Astrocyte (in vitro differentiated cells and primary cell): ENCODE measurements at places on chromosomes 6 and 20.

DNA sequence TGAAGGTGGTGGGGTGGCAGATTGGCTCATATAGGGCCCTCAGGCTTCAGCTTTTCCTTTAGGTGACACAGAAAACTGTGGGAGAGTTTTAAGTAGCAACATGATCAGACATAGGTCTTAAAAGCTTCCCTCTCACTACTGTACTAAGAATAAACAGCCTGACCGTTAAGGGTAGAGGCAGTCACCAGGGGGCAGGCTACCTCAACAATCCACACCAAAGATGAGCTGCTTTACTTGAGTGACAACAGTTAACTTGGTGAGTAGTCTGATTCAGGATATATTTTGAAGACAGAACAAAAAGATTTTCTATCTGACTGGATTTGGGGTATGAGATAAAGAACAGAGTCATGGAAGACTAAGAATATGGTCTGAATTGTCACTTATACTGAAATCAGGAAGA is 193.1 kb upstream of the SHLD1 start:
- peak; percentile 18 for DNase-seq

- DNase-seq = peak; percentile 89
Measured at GRCh38 chr6:13395272-13396237, 67.2 kb upstream of the TBC1D7 start.

GRCh38 chr6:23327621-23328020 is 758.3 kb downstream of the HDGFL1 start:
- DNase-seq = no peak

GRCh38 chr6:53673162-53673727 is 7.7 kb upstream of the KLHL31 start:
- peak; percentile 69 for DNase-seq

GRCh38 chr20:24989162-24989561 is 3.4 kb downstream of the APMAP start:
- DNase-seq = no peak

- DNase-seq = no peak
Measured at GRCh38 chr6:25122622-25123237, 156.4 kb upstream of the CARMIL1 start.

GRCh38 chr6:111700135-111700690 is 94.5 kb upstream of the TRAF3IP2 start:
- no peak for DNase-seq

DNA sequence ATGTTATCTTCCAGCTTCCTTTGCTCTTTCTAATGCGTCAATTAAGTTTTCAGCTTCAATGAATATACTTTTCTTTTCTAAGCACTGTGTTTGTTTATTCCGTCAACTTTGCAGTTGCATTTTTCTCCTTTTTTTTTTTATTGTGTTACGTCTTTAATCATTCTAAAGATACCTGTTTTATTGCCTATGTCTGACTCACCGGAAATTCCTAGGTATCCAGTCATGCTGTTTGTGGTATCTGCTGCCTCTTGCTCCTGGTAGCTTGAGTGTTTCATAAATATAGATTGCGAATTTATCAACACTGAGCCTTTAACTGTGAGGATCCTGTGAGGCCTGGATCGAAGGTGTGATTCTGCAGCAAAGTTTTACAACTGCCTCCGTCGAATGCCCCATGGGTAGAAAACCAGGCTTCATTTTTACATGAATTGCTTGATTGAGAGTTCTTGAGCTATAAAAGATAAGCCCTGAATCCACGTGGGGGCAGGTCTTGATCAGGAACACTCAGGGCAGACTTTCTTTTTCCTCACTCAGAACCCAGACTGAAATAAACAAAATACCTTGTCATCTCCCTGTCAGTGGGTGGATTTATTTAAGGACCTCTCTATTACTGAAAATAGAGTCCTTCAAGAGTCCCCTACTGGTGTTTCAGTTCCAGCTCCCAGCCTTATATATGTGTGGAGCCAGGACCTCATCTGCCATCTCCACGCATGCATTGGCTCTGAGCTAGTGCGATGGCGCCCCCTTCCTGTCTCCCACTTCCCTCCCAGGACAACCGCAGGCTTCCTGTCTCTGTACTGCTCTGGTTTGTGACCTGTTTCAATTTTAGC is 60.1 kb upstream of the LRRC1 start:
- DNase-seq = peak; percentile 93

DNA sequence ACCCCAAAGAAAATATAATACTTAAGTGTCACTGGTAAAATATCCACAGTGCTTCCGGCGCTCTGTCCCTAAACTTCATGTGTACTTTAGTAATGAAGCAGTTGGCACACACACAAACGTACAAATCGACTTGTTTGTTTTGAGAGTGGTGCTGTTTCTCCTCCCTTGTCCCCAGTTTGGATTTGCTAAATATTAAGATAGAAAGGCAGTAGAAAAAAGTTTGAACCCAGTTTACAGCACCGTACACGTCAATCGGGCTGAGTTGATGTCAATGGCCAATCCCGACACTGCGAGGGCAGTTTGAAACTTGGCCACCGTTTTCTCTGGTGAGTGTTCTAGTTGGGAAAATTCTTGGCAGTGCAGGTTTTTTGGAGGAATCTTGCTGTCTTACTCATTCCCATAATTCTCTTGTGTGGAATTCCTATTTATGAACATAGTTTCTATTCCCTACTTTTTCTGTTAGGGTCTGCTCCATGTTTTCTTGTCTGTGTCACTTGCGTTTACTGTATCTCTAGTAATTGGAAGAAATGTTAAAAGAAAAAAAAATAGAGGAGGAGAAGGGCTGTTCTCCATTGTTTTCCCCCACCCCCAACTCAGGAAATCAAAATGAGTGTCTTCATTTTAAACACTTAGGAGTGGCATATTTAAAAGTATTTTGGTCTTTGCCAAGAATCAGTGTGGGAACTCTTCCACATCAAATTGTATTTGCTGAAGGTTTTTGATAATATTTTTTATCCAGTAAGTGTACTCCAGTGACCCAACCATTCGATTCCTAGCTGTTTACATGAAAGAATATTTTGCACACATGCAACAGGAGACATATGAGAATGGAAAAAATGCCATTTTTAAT is 72.3 kb downstream of the OR2B2 start:
- DNase-seq = peak; percentile 86

GRCh38 chr6:134081506-134081905 is 29.1 kb upstream of the SLC2A12 start:
- no peak for DNase-seq

DNA sequence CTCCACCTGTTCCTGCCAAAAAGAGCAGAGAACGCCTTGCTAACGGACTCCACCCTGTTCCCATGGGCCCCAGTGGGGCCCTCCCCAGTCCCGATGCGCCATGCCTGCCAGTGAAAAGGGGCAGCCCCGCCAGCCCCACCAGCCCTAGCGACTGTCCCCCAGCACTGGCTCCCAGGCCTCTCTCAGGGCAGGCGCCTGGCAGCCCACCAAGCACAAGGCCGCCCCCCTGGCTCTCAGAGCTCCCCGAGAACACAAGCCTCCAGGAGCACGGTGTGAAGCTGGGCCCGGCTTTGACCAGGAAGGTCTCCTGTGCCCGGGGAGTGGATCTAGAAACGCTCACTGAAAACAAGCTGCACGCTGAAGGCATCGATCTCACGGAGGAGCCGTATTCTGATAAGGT is 201.8 kb downstream of the SASH1 start:
- no peak for DNase-seq

- no peak for DNase-seq
Measured at GRCh38 chr20:52794853-52795252, 177.3 kb upstream of the TSHZ2 start.

DNA sequence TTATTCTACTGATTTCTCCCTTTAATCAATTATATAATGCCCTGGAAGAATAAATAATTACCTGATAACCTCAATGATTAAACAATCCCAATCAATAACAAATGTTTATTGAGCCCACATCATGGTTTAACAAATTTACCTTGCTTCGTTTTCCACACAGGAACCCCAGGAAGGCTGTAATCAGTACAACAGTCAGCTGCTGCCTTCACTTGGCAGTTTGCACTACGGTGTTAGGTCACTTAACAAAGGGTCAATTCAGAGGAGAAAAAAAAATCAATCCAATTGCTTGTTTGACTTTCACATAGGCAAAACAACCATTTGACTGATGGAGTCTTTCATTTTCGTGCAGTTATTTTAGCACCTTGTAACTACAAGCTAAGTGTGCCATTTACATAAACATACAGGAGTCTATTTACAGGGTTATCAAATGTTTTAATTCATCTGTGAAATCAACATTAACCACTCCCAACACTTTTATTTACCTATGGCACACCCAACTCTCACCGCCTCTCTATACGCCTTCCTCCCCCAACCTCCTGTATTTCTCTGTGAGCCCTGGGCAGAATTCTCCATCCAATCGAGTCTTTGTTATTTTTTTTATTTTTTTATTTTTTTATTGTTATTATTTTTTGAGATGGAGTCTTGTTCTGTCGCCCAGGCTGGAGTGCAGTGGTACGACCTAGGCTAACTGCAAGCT is 140.4 kb upstream of the TAB2 start:
- no peak for DNase-seq

DNA sequence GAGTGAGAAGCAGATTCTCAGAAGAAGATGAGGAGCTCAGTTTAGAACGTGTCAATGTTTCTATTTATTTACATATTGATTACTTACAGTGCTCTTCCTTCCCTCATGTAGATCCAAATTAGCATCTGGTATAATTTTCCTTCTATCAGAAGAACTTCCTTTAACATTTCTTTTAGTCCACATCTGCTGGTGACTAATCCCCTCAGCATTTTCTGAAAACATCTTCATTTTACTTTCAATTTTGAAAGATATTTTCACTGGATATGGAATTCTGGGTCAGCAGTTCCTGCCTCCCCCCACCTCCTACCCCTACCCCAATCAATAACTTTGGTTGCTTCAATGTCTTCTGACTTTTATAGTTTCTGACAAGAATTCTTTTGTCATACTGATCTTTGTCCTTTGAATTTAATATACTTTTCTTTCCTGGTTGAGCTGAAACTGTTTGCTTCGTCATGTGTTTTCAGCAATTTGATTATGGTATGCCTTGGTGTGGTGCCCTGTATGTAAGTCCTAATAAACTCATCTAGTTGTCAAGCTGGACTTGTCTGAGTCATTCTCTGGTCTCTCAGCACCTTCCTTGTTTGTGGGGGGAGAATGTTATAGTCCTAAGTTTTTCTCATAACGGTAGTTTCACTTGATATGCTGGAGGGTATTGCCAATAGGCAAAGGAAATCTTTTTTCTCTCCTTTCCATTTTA is 57.0 kb downstream of the SMPDL3A start:
- DNase-seq = peak; percentile 21

- DNase-seq = no peak
Measured at GRCh38 chr6:37460805-37461204, 27.8 kb downstream of the CMTR1 start.

DNA sequence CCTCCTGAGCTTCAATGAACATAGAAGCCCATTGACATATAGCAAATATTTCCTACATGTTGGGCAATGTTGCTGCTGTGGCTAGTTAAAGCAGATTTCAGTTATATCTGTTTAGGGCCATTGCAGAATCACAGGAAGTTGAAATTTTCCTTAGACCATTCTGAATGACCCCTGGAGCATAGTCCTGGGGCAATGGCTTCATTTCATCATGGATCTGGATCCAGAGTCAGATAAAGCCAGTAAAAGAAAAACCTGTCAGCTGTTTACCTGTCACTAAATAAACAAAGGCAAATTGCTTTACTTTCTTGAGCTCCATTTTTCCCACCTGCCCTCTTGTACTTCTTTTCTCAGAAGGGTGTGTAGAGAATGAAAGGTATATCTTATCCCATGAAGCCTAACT is 494.0 kb upstream of the MAP3K7 start:
- no peak for DNase-seq
